Epithelial cell of proximal tubule (primary cell): ENCODE measurements at places on chromosomes 13 and 19. TPM values are rescaled to one million over a fixed set of nuclear protein-coding genes. Genes with fewer than 3 reads are reported as not detected.

RASGRP4 gene
- total RNA-seq = not detected in 2 replicates

PLPP2 gene
- 45.2 and 51.7 TPM in 2 replicates for total RNA-seq

WDR18 gene
- total RNA-seq = 71.0 and 94.4 TPM in 2 replicates

NXNL1 gene
- not detected in 2 replicates for total RNA-seq

ZGLP1 gene
- 0.35 and 2.4 TPM in 2 replicates for total RNA-seq

MIR17HG gene
- 3.7 and 5.1 TPM in 2 replicates for total RNA-seq

C1QTNF9B gene
- not detected in 2 replicates for total RNA-seq

RNF113B gene
- not detected in 2 replicates for total RNA-seq

- no peak for DNase-seq
Measured at GRCh38 chr13:110713981-110714796, 689 bp downstream of the ING1 start.

- no peak for DNase-seq
Measured at GRCh38 chr13:28872427-28873176, 52.5 kb downstream of the MTUS2 start.

DNA sequence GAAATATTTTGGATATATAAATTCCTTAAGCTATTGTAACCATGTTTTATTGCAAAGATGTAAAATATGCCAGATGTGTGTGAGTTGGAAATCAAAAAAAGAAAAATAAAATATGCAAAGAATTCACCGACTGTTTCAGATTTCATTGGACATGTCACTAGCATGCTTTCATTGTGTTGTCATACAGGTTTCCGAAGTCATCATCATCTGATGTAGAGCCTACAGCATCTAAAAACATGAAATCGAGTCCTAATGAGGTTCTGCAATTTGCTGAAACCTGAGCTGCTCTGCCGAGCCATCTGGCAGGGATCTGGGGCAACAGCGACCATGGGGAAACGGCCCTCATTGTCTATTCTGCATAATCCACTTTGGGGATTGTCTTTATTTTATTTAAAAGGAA is 196.1 kb upstream of the MAB21L1 start:
- no peak for DNase-seq

DNA sequence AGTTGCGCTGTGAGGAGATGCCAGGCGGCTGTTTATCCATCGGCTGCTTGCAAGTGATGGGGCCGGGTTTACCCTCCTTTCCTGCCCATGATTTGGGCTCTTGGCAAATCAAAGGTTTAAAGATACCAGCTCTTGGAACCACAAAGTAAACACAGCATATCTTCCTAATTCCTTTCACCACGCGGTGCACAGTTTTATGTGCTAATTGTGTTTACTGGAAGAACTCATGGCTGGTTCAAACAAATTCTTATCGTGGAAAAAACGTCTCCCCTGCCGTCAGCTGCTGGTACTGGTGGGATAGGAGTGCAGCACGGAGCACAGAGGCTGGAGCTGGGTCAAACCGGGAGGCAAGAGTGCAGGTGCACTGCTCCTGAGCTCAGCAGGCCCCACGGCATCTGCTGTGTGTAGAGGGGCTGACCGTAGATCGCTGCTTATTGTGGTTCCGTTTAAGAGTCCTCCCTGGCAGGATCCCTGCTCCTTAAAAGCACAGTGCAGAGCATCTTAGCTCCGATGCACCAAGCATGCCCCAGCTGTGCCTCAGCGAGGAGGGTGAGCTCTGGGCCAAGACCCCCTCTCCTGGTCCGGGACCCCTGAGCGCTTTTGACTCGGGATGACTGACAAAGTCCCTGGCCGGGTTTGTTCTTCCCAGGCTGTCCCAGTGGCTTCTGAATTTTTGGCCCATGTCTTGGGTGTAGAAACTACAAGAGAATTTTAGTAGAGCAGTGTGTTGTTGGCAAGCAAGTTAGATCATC is 51.3 kb upstream of the GAS6 start:
- no peak for DNase-seq

DNA sequence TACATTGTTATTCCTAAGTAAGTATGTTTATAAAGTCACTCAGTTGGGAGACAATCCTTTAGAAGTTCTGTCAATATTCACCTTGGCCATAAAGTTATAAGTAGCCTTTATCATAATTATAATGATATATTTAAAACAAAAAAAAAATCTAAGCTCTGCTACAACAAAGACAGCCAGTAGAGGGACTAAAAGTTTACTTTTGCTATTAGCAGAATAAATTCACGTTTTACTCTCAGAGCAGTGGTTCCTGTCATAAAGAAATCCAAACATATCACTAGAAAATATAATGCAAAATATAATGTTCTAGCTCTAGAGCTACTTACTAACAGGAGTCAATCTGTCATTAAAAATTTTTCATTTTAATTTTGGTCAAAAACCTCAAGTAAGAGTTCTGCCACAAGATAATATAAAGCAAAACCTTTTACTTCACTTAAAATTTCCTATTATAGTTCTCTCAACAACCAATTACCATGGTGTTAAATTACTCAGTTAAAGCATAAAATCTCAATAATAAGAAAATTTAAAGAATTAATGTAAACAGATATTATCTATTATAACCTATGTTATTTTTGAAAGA is 17.7 kb downstream of the INTS6 start:
- no peak for DNase-seq

DNA sequence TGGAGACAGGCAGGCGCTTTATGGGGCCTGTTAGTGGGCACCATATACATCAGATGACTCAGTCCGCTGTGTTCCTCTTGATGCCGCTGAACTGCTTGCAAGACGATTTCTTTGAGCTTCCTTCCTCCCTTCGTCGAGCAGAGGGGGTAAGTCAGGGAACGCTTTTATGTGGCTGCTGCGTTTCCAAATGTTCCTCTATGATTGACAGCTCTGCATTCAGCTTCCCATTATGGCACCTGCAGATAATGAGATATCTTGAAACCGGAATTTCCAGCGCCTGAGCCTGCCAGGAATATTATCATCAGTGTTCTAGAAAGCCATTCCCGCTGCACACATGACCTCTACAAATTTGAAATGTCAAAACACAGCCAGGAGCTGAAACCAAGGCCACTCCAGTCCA is 257.0 kb downstream of the TSHZ3 start:
- DNase-seq = no peak

- no peak for DNase-seq
Measured at GRCh38 chr13:102289606-102290005, 112.2 kb downstream of the FGF14 start.

DNA sequence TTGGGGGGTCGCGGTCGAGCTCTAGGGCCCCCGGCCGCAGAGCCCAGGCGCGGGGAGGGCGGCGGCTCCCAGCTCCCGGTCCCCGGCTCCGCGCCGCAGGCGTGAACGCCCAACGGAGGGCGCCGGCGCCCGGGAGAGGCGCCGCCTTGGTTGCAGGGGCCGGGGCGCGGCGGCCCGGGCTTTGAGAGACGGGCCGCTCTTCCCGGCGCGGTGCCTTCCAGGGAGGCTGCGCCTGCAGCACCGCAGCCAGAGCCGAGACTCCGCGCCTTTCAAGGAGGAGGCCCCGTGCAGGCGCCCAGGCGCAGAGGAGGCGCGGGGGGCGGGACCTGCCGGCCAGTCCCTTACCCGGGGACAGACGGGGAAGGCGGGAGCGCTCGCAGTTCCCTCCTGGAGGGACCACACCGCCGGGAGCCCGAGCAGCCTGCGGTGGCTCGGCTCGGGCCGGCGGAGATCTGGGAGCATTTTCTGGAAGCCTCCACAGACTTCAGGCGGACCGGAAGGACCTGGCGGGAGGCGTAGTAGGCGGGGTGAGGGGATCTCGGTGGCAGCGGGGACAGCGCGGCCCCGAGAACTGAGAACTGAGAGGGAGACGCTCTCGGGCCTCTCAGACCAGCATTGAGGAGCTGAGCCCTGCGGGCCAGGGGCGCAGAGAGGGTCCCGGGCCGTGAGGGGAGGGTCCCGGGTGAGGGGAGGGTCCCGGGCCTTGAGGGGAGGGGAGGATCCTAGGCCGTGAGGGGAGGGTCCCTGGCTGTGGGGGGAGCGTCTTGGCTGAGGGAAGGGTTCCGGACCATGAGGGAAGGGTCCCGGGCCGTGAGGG is 25.5 kb upstream of the MCF2L start:
- DNase-seq = no peak

GRCh38 chr13:101116826-101117225 is 299.5 kb downstream of the NALCN start:
- DNase-seq = no peak

- DNase-seq = no peak
Measured at GRCh38 chr13:53028637-53029203, at the start of gene OLFM4. TSS of gene OLFM4 (plus strand) at chr13:53028813. CDS start at chr13:53028837, 24 bp downstream.

DNA sequence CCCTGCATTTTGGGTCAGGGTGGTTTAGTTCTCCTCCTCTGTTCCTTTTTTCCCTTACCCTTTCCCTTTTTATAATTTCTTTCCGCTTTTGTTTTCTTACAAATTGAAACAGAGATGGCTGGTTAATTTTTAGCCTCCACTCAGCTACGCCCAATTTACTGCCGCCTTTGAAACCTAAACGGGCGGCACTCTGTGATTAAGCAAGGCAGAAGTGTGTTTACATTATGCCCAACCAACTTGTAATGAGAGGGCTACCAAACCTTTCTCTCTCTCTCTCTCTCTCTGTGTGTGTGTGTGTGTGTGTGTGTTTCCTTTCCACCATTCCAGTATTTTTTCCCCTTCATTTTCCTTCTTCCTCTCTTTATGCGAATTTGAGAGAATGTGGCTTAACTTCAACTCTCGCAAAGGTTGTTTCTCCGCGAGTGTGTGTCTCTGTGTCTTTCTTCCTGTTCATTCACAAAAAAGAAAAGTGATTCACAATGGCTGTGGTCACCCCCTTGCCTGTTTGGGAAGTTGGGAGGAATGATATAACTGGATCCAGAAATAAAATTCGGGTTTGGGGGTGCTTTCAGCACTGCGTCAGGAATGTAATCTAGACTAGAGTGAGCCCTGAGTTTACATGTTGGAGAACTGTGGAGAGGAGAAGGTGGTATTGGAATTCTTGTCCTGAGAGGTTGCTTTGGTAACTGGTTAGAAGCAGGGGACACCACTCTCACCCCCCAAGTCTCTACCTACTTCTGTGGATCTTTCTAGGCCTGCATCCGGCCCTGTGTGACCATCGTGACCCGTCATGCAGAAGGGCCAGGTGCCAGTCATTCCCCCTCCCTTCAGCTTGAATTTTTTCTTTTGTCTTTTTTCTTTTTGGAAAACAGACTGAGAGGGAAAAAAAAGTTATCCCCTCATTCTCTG is 31.4 kb downstream of the NFIX start:
- peak; percentile 44 for DNase-seq

DNA sequence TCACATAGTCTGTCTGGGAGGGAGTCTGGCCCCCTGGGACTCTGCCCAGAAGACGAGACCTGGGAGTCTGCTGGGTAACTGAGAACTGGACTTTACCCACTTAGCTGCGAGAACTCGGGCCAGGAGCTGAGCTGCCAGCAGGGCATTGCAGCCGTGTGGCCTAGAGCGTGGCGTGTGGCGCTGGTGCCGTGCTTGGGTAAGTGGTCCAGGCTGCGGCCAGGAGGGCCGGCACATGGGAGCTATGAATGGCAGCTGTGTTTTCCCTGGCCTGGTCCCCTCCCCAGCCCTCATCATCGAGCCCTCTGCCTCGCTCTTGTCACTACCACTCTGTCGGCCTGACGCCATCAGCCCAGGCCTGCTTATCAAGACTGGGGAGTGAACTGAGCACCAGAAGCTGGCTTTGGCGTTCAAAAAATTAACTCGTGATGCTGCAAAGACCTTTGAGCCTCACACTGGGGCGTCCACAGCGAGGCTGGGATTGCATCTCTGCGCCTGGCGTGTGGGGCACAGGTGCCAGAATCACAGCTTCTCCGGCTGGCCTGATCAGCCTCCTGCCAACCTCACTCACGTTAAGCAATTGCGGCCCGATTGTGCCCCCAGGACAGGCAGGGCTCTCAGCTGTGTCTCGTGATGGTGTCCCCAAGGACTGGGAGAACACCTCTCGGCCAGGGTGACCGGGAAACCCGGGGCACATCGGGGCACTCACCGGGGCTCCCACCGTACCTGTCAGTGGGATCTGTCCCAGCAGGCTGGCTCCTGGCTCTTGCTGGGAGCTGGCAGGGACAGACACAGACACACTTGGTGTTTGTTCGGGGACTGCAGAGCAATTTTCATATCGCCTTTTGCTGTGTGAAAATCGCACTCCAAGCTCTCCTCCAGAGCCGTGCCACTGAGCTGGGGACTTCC is 85.9 kb downstream of the KDM4B start:
- no peak for DNase-seq

- no peak for DNase-seq
Measured at GRCh38 chr13:113582841-113583631, 1.5 kb upstream of the TFDP1 start.

GRCh38 chr13:27170221-27170515 is 1.4 kb downstream of the USP12 start:
- no peak for DNase-seq

GRCh38 chr19:37905946-37906868 is at the start of gene WDR87:
TSS of gene WDR87 (minus strand) at chr19:37906594. CDS start at chr19:37898239, 8,355 bp downstream.
- DNase-seq = no peak

DNA sequence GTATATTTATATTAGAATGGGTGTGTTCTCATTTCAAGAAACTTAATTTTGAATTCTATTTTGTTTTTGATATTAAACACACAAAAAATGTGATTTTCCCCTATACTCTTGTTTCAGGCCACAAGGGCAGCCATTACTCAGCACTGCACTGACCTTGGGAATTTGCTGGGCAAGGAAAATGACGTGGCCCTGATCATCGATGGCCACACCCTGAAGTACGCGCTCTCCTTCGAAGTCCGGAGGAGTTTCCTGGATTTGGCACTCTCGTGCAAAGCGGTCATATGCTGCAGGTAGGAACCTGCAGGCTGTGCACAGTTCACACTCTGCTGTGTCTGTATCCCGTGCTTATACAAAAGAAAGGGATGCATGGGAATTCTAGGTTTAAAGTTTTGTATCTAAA is 327.3 kb downstream of the ATP8A2 start:
- no peak for DNase-seq

GRCh38 chr13:44825953-44826352 is 163.3 kb downstream of the NUFIP1 start:
- DNase-seq = no peak

DNA sequence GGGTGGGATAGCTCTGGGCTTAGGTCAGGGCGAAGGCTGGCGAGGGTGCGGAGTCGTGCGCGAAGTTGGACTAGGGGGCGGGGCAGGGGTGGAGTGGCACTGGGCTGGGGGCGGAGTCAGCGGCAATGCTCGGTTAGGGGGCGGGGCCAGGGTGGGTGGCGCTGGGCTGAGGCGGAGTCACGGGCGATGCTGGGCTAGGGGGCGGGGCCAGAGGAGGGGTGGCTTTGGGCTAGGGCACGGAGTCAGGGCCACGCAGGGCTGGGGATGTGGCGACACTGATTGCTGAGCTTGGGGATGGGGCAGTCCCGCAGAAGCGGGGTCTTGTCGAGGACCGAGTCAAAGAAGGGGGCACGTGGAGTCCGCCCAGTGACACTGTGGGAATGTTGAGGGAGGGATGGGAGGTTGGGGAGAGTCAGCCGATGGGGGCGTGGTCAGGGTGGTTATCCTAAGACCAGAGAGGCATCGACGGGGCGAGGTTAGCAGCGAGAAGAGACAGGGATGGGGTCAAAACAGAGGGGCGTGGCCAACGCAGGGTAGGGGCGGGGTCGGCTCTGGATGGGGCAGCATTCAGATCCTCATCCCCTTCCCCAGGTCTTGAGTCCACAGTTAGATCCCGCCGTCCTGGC is 8.7 kb downstream of the HOMER3 start:
- no peak for DNase-seq

- no peak for DNase-seq
Measured at GRCh38 chr19:51905206-51905605, 389 bp upstream of the ZNF649 start.

- DNase-seq = no peak
Measured at GRCh38 chr19:17778968-17779929, 15.7 kb upstream of the B3GNT3 start.

GRCh38 chr19:17610384-17610783 is 54.9 kb downstream of the COLGALT1 start:
- no peak for DNase-seq
